LNCaP clone FGC (cell line): ENCODE measurements at places on chromosomes 7 and 10.

GRCh38 chr10:33410096-33410859 is 75.8 kb upstream of the NRP1 start:
- DNase-seq: no peak

DNA sequence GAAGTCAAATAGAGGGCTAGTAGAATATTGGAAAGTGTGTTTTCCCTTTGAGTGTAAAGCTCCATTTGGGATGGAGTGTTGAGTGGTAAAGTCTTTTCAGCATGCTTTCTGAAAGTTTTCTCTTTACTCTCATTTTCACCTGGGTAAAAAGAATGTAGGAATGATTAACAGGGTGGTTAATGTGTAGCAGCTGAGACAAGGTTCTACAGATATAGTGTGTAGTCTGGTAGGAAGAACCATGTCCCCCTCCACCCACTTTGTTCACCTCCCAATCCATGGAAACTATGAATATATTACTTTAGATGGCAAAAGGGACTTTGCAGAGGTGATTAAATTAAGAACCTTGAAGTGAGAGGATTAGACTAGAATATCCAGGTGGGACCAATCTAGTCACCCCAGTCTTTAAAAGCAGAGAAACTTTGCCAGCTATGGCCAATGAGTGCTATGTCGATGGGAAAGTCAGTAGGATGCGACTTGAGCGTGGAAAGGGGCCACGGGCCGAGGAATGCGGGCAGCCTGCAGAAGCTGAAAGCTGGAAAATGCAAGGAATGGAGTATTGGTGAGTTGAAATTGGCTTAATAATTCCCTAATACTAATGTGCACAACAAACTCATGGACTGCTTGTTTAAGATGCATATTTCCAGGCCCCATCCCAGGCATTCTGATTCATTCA is 166.3 kb upstream of the AHR start:
- DNase-seq: no peak

- DNase-seq: no peak
Observed at GRCh38 chr7:27096768-27097514, 1.1 kb upstream of the HOXA1 start.

DNA sequence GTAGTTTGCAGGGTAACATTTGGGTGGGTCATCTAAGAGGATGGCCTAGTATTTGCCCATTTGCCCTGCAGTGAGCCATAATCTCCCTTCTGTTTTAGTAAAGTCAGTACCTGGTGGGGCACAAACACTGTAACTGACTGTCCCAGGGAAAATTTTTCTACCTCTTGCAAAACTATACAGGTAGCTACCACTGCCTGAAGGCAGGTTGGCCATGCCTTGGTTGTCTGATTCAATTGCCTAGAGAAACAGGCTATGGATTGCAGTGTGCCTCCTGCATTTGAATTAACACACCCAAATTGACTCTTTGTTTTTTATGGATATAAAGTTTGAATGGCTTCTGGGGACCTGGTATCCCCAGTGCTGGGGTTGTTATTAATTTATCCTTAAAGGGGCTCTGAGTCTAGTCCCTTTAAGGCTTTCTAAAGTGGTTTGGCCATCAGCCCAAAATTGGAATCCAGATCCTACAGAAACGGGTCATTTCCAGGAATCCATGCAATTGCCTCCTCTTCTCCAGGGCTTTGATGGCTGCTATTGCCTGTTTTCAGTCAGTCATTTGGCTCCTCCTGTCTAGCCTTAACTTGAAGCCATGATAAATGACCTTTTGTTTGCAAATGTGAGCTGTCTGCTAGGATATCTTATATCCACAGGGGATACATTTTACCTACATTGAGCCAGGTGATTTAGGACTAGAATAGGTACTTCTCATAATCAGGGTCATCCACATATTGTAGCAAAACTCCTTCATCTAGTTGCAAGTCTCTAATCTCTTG is 89.1 kb downstream of the STRA8 start:
- DNase-seq: no peak

DNA sequence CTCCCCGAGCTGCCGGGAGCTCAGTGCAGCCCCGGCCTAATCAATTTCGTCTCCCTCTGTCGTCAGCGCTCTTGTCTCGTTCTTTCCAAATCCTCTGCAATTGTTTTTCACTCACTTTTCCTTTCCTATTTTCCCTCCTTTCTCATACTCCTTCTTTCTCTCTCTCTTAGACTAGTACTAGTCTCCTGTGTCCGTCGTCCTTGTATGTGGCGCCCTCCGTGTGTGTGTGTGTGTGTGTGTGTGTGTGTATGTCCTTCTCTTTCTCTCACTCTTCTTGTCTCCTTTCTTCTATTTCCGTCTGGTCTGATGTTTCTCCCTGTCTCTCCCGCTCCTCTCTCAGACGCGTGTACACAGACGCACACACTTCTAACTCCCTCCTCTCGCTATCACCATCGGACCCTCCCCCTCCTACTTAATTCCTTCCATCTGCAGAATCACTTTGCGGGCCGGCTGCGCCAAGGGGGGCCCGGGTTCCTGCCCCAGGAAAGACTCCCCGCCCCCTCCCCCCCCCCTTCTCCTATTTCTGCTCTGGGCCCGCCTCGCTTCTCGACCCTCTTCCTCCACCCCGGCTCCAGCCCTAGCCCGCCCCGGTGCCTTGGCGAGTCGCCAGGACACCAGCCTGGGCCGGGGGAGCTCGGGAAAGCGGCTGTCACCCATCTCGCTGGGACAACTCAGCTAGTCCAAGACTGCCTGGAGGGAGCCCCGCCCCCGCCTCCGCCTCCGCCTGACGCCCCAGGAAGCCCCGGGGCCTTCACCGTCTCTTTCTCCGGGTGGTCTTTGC is 743 bp upstream of the ZCCHC24 start:
- no peak for DNase-seq

DNA sequence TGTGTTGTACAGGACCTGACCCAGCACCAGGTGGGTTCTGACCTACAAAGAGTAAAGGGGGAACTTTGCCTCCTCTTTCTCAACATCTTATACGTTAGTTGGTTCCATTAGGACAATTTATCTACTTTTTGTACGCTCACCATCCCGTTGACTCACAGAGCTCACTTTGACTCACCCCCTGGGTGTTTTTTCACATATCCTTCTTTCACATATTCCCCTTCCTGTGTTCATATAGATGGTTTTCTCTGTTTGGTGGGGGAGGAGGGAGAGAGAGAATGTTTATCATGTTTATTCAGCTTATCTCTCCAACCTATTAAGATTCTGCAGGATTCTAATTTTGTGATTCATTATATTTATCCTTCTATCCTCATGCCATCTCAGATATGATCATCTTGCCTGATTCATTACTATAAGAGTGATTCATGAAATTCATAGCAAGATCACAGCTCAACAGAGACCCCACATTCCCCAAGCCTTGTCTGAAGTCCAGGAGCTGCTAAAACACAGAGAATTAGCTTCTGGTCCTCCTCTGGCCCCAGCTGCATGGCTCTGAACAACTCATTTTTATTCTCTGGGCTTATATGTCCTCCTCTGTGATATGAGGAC is 37.2 kb downstream of the PRSS2 start:
- DNase-seq: no peak
